NCI-H1105 (cell line): ENCODE measurements at places on chromosomes 3 and 15.

DNA sequence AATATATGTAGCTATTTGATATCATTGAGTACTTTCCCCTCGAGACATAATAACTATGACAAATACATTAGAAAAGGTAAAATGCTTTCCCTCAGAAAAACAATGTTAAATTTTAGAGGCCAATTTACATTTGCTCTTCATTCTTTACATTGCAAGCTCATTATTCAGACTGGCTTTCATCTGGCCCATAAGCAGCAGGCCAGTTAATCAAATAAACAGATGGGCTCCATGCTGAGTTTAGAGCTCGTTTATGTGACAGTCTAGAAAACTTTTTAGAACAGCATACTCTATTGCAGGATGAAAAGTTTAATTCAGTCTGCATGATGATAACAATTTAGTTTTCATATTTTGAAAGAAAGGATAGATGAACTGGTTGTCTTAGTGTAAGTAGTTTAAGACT, 150.6 kb downstream of the DUT start:
- DNase-seq = no peak

- no peak for DNase-seq
Measured at GRCh38 chr3:101567528-101568317, 6.1 kb downstream of the TRMT10C start.

DNA sequence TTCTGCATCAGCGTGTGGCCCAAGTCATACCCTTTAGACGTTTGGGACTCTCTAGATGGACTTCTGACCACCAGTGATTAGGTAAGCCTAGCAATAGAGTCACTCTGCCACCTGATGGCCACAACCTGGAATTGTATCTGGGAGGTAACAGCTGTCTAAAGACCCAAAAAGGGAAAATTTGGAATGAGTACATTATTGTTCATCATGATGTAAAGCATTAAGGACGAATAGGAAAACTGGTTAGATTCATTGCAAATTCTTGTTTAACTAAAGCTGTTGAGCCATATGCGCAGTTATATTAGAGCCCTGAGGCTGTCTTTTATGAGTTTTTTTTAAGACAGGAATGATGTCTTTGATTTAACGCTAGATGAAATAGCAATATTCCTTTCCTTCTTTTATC, 63.6 kb downstream of the FAM81A start:
- no peak for DNase-seq

DNA sequence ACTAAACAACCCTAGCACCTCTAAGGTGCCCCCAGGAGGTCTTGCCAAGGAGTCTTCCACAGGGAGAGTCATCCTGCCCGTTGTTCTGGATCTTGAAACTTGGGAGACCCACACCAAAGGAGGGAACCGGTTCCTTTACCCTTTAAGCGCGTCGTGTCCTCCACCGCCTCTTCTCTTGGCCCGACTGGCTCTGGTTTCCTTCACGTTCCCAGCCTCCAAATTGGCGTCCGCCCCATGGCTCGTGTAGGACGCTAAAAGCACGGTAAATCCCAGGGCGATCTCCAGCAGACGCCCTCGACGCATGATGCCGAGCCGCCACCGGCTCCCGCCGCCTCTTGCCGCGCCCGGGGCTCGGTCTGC, 1.1 kb downstream of the FBN1 start:
- DNase-seq = no peak

- DNase-seq = no peak
Measured at GRCh38 chr3:56123487-56123886, 344.8 kb downstream of the ERC2 start.

DNA sequence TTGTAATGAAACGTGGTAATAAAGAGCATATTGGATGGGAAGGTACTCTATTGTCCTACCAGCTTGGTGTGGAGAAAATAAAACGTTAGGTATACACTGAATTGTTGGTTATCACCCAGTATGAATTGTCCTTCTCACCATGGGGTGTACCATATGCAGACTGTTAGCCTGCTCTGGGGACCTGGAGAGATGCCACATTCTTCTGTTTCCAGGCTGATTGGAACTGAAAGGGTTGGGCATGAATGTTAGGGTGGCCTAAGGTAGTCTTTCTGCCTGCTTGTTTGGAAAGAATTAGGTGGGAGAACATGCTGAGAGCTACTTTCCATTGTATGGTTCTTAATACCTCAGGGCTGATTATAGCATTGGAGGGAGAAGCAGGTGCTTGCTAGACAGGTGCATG, 340.6 kb downstream of the PTPRG start:
- peak; percentile 8 for DNase-seq

- DNase-seq = no peak
Measured at GRCh38 chr15:94692710-94693109, 461.3 kb downstream of the MCTP2 start.

- DNase-seq = no peak
Measured at GRCh38 chr3:12394569-12395271, 89.6 kb upstream of the TSEN2 start.

DNA sequence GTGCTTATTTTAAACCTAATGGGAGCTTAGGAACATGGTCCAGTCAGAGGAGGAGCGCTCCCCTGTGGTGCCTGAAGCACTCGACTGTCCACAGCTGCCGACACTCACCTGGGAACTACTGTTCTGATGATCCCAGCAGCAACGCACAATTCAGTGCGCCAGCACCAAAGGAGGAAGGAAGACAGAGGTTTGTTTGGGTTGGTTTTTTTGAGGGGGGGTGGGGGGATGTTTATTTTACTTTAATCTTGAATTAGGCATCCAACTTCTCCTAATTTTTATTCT, 48.8 kb upstream of the VGLL4 start:
- DNase-seq = no peak

GRCh38 chr3:11037241-11037873, 44.8 kb downstream of the SLC6A1 start:
- no peak for DNase-seq

DNA sequence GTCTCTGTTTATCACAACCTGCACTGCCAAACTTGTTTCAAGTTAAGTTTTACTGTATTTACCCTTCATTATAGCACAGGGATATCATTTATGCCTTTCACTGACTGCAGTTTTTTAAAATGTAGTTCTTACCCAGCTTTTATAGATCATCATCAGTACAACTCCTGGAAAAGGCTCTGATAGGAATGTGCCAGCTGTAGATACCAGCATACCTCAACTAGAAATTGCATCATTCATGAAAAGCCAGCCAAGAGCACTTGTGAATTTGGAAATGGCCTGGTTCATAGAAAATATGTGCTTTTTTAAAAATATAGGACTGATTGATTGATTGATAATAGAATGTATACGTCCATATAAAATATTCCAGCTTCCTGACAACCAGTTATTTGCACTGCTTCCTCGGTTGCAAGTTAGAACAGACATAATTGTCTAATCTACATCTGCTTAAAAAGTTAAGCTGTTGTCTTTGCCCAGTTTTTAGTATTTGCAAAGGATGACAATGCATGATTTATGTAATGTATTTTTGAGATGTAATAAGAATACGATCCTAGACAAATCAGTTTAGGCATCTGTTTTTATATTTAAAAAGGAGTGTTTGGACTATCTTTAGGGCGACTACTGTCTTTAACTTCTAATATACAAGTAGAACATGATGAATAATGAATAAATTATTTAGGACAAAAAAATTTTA, 58.5 kb downstream of the DCUN1D1 start:
- DNase-seq = no peak

DNA sequence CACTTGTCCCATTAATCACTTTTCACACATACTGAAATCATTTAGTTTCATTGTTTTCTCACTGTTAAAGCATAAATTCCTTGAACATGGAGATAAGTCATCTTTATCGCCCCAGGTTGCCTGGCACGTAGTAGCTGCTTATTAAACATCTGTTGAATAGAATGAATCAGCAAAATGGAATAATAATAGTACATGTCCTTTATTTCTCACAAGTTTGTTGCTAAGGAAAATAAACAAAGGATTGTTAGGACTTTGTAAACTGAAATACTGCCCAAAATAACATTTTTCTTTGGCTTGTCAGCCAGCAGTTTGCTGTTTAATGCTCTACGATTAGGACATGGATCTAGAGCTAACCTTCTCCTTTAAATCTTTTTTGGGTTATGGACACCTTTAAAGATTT, 17.9 kb downstream of the SLC35A5 start:
- DNase-seq = no peak

DNA sequence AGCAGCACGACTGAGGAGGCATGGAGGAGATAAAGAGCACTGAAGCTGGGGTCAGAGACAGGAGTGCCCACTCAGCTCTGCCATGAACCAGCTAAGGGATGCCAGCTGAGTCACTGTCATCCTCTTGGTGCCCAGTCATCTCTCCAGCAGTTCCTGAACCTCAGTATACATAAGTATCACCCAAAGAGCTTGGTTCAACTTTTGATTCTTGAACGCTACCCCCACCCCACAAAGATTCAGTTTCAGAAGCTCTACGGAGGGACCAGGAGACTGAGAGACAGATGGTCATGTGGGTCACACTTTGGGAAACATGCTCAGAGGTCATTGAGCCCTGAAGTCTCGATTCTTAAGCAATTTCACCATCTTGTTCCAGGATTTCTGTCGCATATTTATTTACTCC, 108.4 kb downstream of the ALDH1A2 start:
- no peak for DNase-seq

GRCh38 chr15:33646744-33647143, 321.6 kb upstream of the CHRM5 start:
- DNase-seq = no peak

- DNase-seq = no peak
Measured at GRCh38 chr15:68558318-68559305, 20.2 kb upstream of the CORO2B start.

DNA sequence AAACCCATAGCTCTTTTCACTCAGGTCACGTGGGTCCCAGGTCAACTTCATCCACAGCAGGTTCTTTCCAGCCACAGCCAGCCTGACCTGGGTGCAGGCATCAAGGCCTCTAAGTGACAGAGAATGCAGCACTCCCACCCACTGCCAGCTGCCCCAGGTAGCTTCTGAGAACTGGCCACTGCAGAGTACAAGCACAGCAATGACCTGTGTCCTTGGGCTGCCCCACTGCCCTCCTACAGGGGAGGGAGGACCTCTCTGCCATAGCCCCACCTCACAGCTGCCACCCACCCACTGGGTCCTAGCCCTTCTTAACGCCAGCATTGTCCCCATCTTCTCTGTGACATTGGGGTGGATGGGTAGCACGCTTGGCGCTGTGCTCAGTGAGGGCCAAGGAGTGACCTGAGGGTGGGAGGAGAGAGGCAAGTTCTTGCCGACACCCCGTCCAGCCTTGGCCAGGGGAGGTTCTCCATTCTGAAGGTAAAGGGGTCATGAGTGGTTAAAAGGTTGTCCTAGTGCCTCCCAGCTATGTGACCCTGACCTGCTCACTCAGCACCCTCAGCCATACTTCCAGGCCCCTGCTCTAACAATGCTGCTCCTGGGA, 12.4 kb downstream of the CISH start:
- DNase-seq = no peak

- DNase-seq = no peak
Measured at GRCh38 chr15:98522127-98522526, 126.2 kb upstream of the IGF1R start.

DNA sequence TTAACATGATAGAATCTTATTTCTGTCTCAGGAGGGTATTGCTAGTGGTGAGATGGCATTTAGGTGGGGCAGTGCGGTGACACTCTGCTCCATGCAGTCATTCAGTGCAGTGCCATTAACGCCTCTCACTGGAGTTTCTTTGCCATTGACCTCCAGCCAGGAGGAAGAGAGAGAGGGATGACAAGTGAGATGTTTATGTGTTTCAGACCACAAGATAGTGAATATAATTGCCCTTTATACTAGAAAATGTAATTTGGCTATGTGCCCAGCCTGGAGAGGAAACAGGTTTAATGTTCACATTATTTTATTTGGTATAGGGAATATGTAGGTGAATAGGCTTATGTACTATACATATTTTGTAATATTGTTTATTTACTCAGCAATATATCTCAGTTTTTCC, 84.5 kb downstream of the ZIC1 start:
- peak; percentile 83 for DNase-seq

DNA sequence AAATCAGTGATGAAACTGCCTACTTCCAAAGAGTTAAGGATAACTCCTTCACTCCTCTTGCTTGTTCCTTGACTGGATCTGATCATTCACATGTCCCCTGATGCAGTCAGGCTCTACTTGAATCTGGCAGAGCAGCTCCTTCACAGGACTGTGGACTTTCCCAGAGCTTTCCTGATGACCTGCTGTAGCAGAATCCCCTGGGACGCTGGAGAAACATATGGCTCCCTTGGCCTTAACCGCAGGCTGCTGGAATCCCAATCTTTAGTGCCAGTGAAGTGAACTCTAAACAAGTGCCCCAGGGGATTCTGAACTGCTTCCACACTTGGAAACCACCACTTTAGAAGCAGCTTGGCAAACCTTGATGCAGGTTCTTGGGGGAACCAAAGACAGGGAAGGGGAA, 217.8 kb downstream of the CHST2 start:
- DNase-seq = no peak

DNA sequence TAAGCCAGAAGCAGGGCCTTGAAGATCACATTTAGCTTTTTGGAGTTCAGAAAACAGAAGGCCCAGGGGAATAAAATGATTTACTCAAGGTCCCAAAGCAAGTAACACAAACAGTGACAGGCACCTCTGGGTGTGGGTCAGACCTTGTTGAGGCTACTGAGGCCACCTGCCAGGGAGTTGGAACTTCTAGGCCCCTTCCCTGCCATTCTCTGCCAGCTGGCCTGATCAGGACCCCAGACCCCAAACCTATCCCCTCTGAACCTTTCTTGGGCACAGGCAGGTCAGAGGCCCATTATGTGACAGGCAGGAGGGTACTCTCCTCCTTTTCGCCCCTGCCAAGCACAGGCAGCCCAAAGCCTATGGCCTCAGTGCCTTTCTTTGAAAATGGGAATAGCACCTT, 49.4 kb upstream of the ATP2B2 start:
- DNase-seq = no peak

GRCh38 chr3:148970271-148970670, 21.1 kb upstream of the GYG1 start:
- DNase-seq = no peak

DNA sequence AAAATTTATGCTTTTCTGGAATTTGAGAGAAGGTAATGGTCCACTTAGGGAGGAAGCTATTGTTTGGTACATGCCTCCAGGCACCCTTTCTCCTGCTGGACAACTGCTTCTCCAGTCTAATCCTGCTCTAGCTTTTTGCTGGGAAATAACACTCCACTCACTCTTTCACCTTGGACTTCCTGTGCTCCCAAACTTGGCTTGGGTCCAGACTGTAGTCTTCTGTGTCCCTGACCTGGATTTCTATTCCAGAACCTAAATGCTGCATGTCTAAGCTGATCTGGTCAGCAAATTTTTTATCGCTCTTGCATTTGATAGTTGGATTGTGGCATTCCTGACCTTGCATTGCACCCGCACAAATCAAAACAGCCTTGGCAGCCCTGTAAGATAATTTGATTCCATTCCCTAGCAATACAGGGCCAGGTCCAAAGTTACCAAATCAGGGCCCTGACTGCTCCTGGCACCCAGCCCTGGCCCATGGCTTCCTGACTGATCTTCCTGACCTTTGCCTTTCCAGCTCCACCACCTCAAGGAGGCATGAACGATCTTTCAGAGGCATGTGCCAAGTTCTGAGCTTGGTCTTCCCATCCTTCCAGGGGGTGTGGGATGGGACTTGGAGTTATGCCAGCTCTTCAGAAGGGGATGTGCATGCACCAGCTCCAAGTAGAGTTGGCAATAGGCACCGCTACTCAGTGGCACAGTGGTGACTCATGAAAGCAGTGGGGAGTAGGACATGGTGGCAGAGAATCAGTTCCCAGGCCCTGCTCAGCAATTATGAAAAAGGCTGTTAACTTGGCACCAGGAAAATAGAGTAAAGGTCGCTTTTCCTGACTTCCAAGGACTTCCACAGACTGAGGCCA, 43.9 kb upstream of the GOLGA8J start:
- DNase-seq = no peak

GRCh38 chr3:24004171-24004938, 59.3 kb downstream of the NR1D2 start:
- DNase-seq = no peak

- no peak for DNase-seq
Measured at GRCh38 chr15:69016021-69016595, 1.6 kb downstream of the NOX5 start.
